ENCODE measurements at places on chromosomes 2 and 18.
A peak's percentile ranks its signal among the peaks of the same experiment; 100 is the strongest.

- no peak for DNase-seq
Observed at GRCh38 chr2:148971547-148971946, 67.0 kb upstream of the LYPD6B start.

- no peak for DNase-seq
Observed at GRCh38 chr18:25736516-25736915, 353.9 kb downstream of the SS18 start.

DNA sequence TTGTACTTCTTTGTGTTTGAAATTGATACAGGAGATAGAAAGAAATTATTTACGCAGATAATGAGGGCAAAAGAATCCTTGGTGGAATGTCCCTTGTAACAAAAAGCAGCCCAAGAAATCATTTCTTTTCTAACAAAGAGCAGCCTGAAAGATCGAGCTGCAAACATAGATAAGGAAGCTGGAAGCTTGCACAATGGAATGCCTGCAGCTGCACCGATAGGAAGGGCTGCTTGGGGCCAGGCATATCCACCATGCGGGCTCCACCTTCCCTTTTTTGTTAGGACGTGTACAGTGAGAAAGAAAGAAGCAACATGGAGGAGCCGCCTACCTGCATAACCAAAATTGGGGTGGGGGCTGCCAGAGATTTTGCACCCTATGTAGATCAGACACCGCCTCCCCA, 568.7 kb downstream of the METTL4 start:
- no peak for DNase-seq

- no peak for DNase-seq
Observed at GRCh38 chr2:111662039-111662770, 221.8 kb downstream of the ANAPC1 start.

- peak; percentile 19 for DNase-seq
Observed at GRCh38 chr2:241815477-241816430, 6.8 kb downstream of the NEU4 start.

GRCh38 chr2:127254386-127254981, 34.4 kb upstream of the CYP27C1 start:
- DNase-seq, result no peak

GRCh38 chr2:217231724-217232123, 371.9 kb upstream of the TNP1 start:
- no peak for DNase-seq

GRCh38 chr2:200860092-200860795, 4.2 kb downstream of the CLK1 start:
- no peak for DNase-seq

- DNase-seq, result no peak
Observed at GRCh38 chr2:204892506-204893255, 347.4 kb downstream of the PARD3B start.

DNA sequence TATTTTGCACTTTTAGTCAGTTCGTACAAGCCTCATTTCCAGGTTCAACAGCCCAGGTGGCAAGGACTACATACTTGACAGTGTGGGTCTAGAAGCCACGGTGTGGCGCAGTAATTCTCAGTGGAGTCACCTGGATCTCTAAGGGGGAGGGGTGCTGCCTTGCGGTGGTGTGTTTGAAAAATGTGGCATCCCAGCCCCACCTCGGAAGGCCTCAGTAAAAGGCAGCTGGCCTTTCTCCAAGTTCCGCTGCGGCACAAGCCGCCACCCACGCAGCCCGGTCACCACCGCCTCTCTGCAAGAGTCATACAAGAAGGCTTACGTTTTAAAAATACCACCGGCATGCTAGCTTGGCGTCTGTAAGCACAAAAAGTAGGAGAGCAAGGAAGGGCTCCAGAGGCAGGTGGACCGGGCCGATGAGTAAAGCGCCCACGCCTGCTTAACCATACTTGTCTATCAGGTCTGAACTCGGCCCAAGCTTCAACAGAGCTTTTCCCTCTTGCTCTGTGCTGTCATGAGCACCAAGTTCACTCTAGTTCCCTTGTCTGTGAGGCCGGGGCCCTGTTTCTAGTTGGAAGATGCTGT, 49.5 kb downstream of the SPRED2 start:
- peak; percentile 76 for DNase-seq

GRCh38 chr2:209505410-209505809, 81.6 kb downstream of the MAP2 start:
- no peak for DNase-seq

DNA sequence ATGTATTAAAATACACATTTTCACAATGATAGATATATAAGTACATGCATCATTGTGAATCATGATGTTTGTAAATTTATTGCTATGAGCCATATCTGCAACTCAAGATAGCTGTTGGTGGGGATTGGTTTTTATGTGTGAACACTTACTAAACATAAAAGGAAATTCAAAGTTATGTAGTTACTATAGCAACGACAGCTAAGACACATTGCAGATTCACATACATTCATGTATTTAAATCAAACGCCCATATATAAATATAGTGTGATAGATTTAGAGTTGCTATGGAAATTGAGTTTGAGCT, 65.6 kb downstream of the MAPRE2 start:
- no peak for DNase-seq

GRCh38 chr18:59834267-59834666, 65.5 kb upstream of the PMAIP1 start:
- DNase-seq, result no peak

GRCh38 chr2:7539760-7540159, 622.5 kb downstream of the RNF144A start:
- no peak for DNase-seq

GRCh38 chr2:75560768-75561565, at the start of gene EVA1A:
Gene EVA1A, minus strand, starts transcription at chr2:75560939. Its CDS starts 42,799 bp downstream, at chr2:75518140.
- no peak for DNase-seq

- no peak for DNase-seq
Observed at GRCh38 chr18:41828137-41828536, 126.9 kb upstream of the PIK3C3 start.

DNA sequence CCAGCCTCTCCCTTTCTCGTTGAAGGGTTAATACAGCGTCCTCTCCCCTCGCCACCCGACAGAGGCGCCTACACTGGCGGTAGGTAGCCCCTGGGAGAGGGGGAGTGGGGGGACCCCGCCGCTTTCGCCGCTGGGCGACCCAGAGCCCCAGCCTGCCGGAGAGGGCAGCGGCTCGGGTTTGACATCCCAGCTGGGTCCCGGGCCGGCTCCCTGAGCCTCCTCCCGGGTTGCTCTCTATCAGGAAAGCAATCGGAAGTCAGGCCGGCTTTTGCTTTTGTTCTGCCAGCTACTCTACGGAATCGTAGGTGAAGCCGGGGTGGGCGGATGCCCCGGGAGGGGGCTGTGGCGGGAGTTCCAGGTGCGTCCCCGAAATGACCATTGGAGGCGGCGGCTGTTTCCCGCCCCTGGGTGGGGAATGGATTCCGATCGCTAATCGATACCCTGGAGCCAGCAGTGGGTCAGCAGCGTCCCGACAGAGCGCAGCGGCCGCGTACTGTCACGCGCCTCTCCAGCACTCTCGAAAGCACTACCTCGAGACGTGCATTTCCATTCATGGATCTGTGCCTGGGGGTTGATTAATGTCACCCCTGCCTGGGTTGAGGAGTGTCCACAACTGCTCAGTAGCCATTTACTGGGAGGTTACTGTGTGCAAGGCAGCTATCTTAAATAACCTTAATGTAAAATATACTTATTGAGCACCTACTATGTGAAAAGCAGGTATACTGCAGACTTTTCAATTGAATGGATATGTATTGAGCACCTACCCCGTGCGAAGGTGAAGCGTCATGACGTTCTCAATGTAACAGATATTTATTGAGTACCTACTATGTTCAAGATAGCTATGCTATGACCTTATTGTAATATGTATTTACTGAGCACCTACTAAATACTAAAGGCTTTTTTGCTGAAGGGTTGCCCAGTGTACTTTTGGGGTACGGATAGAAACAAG, 1.1 kb downstream of the MAPK4 start:
- no peak for DNase-seq

DNA sequence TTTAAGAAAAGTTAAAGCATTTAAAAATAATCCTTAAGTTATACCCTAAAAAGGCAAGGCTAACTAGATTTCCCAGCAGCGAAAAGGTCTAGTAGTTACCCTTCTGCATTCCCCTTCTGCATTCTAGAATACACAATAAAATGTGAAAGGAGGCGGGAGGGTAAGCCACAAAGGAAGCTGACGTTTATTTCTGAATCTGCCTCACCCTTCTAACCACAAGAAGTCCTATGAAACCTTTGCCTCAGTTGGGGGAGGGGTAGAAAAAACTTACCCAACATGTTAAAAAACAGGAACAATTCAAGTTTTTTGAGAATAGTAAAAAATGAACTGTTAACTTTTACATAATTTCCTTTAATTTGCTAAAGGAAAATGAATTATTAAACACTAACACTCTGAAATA, 11.3 kb downstream of the STK17B start:
- no peak for DNase-seq

- DNase-seq, result no peak
Observed at GRCh38 chr18:25454270-25454659, 102.3 kb upstream of the ZNF521 start.

DNA sequence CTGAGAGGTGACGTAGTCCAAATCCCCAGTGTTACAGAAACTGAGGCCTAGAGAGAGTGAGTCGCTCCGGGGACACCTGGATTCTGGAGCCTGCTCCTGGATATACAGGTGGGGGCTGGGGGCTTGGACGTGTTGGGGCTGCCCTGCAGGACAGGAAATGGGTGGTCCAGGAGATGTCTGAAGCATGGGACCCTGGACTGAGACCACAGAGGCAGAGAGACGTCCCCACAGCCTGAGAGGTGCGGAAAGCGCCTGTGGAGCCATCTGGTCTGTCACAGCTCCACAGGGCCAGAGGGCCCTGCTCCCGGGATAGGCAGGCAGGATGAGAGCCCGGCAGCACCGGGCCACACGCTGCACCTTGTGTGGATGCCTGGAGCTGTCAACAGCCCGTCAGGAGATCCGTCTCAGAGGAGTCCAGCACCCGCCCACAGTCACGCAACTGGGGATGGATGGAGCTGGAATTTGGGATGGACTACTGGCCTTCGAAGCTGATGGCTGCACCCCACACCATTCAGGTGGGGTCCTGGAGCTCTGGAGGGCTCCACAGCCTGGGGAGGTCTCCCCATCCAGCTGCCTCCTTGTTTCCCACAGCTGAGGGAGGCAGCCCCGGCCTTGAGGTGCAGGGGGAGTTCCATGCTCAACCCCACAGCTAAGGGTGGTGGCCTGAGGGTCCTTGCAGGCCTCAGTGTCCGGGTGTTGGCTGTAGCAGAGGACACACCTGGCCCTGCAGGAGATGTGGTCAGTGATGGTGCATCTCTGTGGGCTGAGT, 303.0 kb downstream of the NDUFA10 start:
- peak; percentile 35 for DNase-seq

DNA sequence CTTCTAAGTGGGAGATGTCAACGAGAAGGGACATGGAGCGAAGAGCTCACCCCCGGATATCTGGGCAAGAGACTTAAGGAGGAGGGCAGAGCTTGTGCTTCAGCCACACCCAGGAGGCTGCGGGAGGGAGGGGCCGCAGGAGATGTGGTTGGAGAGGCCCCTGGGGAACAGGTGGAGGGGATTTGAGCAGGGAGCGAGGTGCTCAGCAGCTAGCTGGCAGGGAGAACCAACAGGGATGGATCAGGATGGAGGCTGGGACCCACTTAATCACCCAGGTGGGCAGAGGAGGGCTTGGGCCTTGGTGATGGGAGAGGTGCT, 78.3 kb downstream of the MBP start:
- DNase-seq, result no peak

DNA sequence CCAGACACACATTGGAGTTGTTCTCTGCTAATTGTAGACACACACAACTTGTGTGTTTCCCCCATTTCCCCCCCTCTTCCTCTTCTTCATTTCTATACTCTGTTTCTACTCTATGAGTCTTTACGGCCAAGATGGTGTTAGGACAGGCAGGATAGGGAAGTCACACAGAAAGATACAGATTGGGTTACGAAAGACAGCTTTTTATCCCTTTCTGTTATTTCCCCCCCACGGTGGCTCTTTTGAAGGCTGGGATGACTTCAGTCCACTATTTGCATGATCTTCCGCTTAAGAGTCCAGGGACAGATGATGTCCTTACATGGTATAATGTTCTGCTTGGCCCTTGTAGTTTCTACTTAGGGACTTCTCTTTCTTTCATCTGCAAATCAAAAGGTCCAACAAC, 1.6 kb upstream of the EMILIN2 start:
- no peak for DNase-seq

GRCh38 chr2:96633641-96634040, 4.5 kb downstream of the KANSL3 start:
- no peak for DNase-seq

DNA sequence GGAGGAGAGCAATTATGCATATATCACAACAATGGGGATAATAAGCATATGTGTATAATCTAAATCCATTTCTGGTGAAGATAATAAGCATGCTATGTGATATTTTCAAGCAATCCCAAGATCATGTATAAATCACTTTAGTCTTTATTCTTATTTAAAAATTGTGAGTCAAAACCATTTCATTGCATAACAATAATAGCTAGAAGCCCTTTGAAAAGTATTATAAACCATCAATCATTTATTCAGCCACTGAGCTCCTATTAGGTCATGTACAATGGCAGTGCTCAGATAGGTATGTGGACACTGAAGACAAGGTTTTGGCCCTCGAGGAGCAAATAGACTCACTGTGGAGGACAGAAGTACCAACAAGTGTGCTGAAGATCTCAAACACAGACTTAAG, 113.1 kb downstream of the CDCA7 start:
- DNase-seq, result no peak

DNA sequence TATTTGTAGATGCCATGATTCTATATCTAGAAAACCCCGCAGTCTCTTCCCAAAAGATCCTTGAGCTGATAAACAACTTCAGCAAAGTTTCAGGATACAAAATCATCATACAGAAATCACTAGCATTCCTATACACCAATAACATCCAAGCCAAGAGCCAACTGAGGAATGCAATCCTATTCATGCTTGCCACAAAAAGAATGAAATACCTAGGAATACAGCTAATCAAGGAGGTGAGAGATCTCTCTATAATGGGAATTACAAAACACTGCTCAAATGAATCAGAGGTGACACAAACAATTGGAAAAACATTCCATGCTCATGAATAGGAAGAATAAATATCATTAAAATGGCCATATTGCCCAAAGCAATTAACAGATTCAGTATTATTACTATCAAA, 551.4 kb upstream of the SLC39A10 start:
- DNase-seq, result no peak

GRCh38 chr2:167187049-167187727, 298.9 kb downstream of the XIRP2 start:
- no peak for DNase-seq

DNA sequence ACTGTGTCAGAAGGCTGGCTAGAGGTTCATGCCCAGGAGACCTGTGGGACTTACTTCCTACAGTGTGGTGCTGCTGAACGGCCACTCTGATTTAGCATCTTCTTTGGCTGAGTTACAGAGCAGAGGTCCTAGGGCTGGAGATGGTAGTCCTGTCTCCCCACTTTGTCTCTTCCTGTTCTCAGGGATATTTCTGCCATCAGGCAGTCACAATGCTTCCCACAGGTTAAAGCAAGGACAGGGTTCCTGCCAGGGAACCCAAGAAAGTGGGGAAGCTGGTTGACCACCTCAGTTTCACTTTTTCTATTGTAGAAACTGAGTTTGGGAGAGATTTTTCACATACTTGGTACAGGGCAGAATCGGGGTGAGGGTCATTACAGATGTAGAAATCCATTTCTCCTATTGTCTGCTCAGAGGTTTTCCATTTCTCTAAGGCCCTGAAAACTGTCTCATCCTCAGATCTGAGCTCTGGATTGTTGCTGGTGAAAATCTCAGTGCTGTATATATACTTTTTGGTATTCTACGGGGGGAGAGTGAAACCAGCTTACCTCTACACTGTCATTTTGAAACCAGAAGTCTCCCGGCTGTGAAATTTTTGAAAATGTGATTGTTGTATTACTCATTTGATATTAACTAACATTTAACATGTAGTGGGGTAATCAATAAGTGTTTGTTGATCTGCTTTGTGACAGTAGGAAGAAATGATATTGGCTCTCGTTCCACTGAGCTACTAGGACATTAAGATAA, 37.0 kb upstream of the MEP1B start:
- DNase-seq, result no peak
